ENCODE measurements at places on chromosomes 2 and 18.

DNA sequence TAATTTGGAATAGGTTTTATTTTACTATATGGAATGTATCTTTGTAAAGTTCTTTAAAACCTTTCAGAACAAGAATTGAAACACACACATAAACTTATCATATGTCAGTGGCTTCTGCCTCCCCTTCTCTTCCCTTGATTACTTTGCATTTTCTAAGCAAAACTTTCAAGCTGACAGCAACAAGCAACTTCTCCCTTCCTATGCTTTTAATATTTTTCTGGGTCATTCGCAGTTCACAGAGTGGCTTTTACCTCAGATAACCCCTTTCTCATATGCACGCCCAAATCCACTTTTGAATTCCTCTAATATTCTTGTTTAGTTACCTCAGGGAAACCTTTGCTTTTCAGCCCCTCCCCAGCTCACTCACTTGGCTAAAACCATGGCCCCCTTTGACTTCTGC, 36.7 kb upstream of the CDC42EP3 start:
- DNase-seq, result no peak

DNA sequence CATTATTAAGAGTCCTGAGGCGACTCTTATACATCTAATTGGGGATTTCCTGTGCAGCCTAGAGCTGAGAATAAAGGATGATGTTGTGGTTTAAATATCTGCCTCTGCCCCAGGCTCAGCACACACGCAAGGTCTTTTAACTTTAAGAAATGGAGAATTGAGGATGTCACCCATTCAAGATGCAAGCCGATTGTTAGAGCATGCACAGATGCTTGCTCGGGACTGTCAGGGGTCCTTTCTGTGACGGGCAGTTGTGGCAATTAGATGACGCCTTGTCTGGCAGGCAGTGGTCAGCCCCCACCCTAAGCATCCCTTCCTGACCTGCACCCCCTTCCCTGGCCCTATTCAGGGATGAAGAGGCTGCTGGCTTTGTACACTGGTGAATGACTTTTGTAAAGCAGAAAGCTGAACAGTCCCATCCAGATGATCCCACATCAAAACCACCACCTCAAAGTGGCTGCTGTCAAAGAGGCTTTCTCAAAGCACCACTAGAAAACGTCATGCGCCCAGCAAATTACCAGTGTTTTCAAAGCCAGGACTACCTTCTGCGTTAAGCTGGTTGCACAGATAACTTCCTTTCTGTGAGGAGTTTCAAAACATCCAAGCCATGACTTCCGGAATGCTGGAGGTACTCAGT, 23.7 kb downstream of the FAM178B start:
- DNase-seq, result peak; percentile 77

DNA sequence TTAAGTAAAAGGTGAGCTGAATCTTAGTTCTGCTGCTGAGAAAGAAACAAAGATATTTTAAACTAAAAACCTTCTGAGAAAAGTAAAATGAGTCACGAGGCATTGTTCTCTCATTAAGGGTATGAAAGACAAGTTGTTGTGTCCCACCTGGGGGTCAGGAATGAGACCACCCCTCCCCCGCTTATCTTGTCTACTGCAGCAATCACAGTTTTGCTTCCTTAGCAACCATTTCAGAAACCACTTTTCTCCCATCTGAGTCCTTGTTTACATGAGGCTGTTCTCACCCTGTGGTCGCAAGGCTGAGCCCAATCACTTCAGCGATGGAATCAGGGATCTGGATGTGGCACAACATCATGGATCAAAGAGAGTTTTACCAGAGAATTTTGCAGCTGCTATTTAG, 377.6 kb upstream of the NETO1 start:
- no peak for DNase-seq

DNA sequence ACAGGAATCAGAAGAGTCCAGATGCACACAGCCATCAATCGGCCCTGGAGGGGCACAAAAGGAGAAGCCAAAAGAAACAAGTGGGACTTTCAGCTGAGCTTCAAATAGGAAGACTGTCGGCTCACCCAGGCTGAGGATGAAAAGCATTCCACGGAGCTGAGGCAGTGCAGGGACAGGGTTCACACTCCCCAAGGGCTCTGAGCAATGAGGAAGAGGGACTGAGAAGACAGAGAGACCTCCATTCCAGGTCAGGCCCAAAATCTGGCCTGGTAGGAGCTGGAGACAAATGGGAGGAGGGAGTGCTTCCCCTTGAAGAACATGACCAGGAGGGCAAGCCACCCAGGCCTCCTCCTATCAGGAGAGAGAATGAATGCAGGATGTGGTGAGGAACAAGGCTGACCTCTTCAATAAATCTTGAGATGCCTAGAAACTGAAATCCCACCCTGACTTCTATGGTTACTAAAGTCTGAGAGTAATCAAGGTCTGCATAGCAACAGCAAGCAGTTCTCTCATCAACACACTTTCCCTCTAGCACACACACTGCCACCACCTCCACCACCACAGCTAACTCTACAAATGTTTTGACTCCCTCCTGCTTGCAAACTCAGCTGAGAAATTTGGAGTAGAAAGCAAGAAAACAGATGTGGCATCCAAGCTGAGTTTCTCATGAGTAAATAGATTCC, 434.4 kb downstream of the TNS1 start:
- DNase-seq, result no peak

- DNase-seq, result no peak
These were observed 103.1 kb upstream of the SPATS2L start for GRCh38 chr2:200203381-200203827.

- DNase-seq, result peak; percentile 89
These were observed at the start of gene GALM for GRCh38 chr2:38665854-38666555. GALM (plus strand) TSS chr2:38666114; CDS start chr2:38666162, 48 bp downstream.

DNA sequence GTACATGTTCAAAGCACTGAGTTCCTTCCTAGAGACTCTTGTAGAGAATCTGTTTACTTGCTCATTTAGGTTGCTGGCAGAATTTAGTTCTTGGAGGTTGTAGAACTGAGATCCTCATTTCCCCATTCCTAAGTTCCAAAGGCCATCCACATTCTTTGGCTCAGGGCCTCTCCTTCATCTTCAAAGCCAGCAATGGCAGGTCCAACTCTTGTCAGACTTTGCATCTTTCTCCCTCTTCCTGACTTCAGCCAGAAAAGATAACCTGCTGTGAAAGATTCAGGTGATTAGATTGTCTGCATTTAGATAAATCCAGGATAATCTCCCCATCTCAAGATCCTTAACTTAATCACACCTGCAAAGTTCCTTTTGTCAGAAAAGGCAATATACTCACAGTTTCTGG, 51.1 kb downstream of the SOCS6 start:
- DNase-seq, result no peak

GRCh38 chr2:100161945-100162620, 19.7 kb upstream of the AFF3 start:
- no peak for DNase-seq

DNA sequence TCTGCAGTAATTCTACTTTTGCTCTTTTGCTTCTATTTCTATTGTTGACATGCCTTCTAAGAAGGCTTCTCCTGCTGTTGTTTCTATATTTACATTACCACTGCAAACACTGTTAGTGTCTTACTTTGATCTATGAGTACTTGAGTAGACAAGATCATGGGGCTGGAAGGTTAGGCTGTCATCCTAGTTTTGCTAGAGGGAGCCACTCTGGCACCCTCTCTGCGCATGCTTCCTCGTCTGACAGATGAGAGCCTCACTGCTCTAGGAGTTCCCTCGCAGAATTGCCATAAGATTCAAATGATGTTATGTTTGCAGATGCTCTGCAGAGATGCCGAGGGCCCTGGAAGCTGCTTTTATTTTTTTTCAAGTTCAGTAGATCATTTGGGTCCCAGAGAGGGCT, 185.6 kb downstream of the RNF144A start:
- DNase-seq, result no peak

- DNase-seq, result no peak
These were observed 66.8 kb downstream of the GRB14 start for GRCh38 chr2:164554487-164554886.

DNA sequence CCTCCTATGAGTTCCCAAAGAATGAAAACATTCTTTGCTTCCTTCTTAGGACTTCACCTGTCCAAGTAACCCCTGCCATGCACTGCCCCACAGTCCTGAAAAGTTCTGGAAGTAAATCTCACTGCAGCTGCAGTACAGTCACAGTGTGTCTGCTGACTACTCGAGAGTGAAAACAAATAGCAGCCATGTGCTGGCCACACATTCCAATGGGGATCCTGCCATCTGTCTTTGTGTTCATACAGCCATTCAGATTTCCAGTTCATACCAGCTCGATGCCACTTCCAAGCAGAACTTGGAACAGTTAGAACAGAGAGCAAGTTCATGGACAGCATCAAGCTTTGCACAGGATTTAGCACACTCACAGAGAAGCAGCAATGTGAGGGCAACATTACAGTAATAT, 629.9 kb upstream of the ACVR2A start:
- no peak for DNase-seq

DNA sequence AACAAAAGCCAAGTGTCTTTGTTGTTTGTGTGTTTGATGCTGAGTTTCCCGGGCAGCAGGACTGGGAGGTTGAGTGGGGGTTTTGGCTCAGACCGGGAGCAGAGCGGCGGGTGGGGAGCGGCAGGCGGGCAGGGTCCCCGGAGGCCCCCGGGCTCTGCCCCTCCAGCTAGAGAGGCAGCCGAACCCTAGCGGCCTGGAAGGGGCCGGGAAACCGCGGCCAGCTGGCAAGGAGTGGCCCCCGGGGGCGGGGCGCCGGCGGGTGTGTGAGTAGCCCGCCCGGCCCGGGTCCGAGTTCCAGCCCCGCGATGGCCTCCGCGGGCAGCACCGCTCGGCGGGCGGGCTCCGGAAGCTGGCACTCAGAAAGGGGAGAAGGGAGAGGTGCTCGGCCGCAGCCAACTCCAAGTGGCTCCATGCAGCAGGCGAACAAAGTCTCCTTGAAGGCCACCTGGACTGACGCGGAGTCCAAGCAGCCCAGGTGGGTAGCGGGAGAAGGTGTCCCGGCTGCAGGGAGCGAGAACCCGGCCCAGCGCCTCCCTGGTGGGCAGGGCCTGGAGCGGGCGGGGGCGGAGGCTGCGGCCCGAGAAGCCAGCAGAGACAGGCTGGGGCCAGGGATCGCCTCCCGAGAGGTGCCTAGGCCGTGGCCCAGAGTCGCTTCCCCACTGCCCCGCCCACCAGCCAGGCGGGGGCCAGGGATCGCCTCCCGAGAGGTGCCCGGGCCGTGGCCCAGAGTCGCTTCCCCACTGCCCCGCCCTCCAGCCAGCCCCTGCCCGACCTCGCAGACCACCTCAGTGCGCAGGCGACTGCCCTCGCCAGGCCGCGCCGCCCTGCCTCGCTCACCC, at the start of gene ANKRD53:
ANKRD53 (plus strand) TSS at position 290 of the 839 bp plus-strand sequence; CDS start at position 306, 16 bp downstream.
- no peak for DNase-seq

DNA sequence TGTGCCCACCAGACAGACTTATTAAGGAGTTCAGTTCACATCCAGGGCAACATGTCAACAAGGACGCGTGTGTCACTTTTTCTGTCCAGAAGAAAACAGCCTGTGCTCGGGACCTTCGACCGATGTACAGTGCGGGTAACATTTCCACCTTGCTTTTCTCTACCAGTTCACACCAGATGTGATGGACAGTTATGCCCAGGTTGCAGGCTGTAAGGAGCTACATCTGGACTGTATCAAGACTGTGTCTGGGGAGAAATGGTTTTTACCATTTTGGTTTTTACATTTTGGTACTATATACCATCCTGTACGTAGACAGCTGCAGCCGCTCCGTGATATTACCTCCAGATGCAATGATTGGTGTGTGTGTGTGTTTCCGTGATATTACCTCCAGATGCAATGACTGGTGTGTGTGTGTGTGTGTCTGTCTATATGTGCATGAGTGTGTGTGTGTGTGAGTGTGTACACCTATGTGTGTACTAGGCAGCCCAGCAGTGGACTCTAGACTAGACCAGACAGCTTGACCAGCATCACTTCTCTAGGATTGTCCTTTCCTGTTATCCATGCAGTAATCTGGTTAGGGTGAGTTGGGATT, 118.0 kb downstream of the COL6A3 start:
- DNase-seq, result no peak

GRCh38 chr2:8379549-8379948, 302.3 kb upstream of the ID2 start:
- no peak for DNase-seq

DNA sequence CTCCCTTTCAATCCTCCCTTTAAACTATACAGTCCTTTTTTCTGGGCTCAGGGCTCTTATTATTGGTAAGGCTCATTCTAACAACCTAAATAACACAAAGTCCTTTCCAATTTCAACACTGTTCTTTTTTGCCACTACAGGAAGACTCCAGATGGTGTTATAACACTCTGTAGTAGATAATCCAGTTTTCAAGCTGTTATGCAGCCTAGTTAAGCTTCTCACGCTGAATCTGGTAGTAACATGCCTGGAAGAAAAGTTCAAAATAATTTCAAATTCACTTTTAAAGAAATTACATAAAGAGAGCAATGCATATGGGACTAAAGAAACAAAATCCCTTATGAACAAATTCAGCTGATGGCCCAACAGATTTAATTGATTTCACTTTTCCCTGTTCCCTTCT, 3.2 kb upstream of the MPP4 start:
- DNase-seq, result no peak

DNA sequence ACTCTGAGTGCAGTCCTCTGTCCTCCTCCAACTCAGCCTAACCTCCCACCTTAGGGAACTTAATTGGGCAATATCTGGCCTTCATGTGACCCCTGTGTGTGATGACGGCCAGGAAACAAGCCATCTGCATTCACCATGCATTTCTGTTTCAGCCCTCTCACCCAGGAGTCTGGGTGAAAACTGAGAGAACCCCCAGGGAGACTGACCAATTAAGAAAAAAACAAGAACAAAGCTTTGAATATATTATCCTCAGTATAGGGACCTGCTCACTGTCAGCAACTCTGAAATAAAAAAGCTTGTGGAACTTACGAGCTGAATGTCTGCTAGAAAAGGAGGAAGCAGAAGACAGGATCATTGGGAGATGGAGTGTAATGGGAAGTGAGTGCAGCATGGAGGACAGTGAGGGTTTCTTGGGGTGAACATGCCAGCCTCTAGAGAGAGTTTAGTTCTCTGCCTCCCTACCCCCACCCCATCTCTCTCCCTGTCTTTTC, 9.5 kb downstream of the MAPRE2 start:
- DNase-seq, result no peak

DNA sequence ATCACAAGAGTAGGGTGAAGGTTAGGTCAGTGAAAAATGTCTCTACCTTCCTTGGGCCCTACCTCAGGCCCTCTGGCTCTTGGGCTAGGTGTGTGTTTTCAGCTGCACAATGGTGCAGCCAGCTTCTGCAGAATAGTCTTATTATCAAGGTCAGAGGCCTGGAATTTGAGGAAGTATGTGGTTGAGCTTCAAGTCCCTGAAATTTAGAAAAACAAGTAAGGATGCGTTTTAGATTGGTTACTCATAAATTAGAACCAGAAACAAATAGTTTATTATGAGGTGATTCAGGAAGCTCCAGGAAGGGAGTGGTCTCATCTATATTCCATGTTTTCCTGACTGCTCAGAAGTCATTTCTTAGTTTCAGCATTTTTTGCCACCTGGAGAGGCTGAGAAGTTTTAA, 204.2 kb upstream of the CELF4 start:
- DNase-seq, result no peak

- DNase-seq, result no peak
These were observed 3.7 kb upstream of the SPEG start for GRCh38 chr2:219430633-219431615.

- peak; percentile 53 for DNase-seq
These were observed 16.8 kb upstream of the ALPI start for GRCh38 chr2:232438951-232439757.

All from activated CD4-positive, alpha-beta T cell treated with anti-CD3 and anti-CD28 coated beads, Interleukin-2, Interleukin-6, amounts not matched to agents 100 ng/mL and 50 ng/mL, durations not matched to agents 16 hours and 8 hours (primary cell).